Activated CD8-positive, alpha-beta memory T cell treated with anti-CD3 and anti-CD28 coated beads for 48 hours (primary cell): ENCODE measurements at places on chromosomes 5 and 9.

DNA sequence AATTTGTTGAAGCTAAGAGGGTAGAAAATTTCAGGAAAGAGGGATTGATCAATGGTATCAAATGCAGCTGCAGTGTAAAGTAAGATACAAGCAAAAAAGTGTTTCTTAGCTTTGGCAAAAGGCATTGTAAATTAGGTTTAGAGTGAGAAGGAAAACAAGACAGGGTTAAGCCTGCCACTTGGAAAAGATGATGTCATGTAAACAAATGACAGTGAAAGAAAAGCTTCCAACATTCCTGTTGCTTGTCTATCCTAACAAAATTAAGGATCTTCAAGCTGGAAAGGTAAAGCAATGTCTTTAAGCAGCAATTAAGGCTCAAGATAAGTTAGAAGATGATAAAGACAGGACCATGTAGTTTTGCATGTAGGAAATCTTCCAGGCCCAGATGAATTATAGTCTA is 139.1 kb upstream of the PPP2R2B start:
- DNase-seq: no peak

- DNase-seq: no peak
Observed at GRCh38 chr5:156378159-156378558, 51.2 kb downstream of the SGCD start.

- no peak for DNase-seq
Observed at GRCh38 chr9:9615086-9615485, 997.7 kb downstream of the PTPRD start.

DNA sequence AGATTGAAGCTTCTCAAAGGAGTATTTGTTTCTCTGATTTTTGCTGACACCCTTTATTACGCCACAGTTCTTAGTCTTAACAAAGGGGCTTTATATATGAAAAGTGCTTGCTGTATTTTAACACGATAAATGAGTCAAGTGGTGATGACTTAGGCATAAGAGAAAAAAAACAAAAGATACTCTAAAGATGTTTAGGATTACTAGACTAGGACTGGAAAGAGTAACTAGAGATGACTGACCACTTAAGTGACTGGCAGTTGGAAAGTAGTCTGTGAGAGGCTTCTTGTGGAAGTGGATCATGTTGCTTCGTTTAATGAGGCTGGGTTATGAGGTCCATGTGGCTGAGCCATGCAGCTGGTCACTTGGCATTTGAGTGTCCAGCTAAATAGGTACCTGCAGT is 69.4 kb upstream of the ACTBL2 start:
- DNase-seq: no peak

- DNase-seq: no peak
Observed at GRCh38 chr5:8033261-8033660, 164.3 kb downstream of the MTRR start.

DNA sequence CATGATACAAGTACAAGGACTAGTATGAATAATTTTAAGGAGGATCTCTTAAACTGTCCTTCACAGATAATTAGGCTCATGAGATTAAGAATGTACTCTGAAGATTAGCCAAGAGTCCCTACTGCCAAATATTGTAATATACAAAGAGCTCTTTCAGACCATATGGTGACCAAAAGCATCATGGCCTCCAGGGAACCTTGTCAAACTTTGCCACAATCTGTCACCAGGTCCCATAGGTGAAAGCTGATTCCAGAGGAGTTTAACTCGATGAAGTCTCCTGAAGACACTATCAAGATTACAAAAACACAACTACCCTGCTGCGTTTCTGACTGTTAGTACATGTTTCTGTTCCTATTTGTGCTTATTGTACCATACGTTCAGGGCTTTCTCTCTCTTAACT is 395.4 kb upstream of the ITGA1 start:
- DNase-seq: no peak

DNA sequence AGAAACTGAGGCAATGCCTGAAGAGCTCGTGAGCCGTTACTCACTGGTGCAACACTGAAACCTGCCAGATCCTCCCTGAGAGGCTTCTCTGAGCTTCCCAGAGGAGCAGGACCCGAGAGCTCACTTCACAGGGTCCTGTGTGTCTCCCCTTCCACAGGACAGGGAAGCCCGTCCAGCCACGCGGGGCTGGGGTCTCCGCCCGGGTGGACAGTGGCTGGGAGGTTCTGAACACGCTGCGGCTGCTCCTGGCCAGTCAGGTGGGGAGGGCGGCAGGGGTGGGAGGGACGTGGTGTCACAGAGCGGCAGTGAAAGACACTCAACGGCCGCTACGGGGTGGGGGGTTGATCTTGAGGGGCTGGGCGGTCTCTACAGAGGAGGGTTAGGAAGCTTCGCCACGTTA is 290 bp upstream of the ZDHHC11 start:
- DNase-seq: no peak

GRCh38 chr9:107261106-107261505 is 22.0 kb upstream of the RAD23B start:
- DNase-seq: no peak

DNA sequence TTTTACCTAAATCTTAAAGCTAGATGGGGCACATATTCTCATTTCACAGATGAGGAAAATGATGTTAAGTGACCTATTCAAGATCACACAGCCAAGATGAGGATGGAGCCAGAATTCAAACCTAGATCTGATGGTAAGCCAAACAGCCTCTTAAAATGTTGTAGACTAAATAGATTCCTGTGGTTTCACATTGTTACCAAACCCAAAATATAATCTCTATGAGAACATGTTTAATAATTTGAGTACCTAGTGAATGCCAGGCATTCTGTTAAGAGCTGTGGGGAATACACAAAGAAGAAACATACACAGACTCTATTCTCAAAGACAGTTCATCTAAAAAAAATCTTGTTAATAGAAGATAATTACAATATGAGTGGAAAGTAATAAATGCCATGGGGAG is 25.2 kb downstream of the HOMER1 start:
- DNase-seq: no peak

GRCh38 chr5:150122158-150122510 is 33.5 kb downstream of the PDGFRB start:
- DNase-seq: no peak

DNA sequence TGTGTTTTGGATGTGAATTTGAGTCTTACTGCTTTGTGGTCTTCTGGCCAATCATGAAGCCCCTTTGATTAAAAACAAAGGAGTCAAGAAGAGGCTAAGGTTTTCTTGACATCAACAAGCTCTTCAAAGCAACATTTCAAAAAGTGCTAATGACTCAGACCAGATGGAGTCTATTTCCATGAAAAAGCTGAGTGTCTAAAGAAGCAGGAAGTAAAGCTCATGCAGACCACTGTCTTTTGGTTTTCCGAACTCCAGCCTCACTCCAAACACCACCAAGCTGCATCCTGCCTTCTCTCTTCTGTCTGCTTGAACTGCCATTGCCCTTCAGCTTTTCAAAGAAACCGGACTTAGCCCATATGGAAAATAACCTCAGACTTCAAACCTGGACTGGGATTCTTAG is 115.2 kb downstream of the PRDM6 start:
- no peak for DNase-seq

DNA sequence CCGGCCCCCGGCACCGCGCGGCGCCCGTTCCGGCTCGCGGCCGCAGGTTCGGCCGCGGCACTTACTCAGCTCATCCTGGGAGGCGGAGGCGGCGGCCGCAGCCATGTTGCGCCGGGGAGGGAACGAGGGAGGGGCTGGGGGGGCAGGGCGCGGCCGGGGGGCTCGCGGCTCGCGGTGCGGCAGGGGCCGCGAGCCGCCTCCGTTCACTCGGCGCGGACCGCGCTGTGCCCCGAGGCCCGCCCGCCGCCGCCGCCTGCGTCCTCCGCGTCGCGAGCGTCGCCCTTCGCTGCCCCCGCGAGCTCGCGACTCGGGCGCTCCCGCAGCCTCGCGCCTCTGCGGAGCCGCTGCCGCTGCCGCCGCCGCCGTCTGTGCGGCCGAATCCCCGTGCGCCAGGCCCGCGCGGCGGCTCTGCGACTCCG is 735 bp downstream of the ECPAS start:
- peak; percentile 33 for DNase-seq

- DNase-seq: no peak
Observed at GRCh38 chr5:68369457-68370125, 154.0 kb downstream of the PIK3R1 start.

- DNase-seq: no peak
Observed at GRCh38 chr9:131255676-131256197, 20.6 kb downstream of the FAM78A start.

DNA sequence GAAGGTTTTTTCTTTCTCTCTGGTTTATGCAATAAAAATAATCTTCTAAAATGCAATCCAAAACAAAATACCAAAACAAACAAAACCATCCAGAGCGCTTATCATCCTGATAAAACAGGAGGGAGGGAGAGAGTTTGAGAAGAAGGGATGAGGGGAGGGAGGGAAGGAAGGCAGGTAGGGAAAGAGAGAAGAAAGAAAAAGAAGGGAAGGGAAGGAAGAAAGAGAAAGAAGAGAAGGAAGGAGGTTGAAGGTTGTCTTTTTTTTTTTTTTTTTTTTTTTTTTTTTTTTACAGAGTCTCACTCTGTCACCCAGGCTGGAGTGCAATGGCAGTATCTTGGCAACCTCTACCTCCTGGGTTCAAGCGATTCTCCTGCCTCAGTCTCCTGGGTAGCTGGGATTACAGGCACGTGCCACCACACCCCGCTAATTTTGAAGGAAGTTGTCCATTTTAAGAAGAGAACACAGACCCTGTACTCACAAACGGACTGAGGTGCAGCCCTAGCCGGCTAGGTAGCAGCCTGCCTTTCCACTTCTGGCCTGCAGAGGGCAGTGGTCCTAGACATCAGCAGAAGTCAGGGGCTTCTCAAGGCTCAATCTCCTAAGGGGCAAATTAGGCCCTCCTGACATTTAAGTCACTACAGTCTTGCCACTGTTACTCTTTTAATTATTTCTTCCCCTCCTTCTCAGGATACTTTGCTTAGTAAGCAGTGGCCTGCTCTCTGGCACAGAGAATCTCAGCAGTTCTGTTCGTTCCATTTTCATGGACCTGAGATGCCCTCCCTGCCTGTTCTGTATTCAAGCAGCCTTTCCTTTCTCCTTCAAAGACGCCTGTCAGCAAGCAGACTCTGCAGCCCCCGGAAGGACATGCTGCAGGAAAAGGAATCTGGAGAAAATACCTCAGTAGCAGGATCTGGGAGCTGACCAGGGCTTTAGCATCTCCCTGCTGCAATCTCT is 76.4 kb downstream of the EPB41L4B start:
- DNase-seq: peak; percentile 37

DNA sequence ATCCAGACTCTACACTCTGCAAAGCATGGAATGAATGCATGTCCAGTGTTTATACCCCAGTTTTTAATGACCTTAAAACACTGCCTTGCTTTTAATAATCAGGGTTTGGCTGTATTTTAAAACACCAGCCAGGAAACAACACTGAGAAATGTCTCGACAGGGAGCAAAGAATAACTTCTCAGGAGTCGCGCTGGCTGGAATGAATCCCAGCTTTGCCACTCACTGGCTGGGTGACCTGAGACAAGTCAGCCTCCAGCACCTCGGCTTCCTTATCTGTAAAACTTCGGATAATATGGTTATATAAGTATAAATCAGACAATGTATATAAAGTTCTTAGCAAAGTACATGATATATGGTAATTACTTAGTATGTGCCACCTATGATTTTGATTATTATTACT is 505.0 kb downstream of the SPOCK1 start:
- no peak for DNase-seq

DNA sequence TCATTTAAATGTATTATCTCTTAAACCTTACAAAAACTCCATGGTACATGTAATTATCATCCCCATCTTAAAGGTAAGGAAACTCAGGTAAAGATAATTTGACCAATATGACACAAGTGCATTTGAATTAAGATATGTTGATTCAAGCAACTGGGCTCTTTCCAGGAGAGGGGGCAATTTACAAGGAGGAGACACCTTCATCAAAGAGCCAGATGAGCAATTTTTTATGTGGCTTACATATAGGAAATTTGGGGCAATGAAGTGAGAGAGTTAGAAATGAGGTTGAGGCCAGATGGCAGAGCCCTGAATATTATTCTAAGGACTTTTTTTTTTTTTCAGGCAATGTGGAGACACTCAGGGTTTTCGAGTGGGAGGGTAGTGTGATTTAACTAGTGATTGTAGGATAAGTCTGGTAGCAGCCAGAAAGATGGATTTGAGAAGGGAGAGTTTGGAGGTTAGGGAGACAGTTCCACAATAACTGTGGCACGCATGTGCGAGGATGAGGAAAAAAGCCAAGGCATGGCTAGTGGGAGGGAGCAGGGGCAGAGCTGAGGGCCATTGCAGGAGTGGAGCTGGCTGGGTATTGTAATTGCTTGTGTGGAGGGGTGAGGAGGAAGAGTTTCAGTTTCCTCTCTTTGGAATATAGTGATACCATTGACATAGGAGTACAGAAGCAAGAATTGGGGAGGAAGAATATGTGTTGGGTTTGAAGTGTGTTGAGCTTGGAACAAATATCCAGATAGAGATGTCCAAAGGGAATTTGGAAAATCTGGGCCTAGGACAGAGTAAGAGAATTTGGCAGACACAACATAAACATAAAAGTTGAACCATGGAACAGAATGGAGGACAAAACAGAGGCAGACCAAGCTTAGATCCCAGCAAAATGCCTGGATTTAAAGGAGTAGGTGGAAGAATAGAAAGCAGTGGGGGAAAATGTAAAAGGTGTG is 72.0 kb downstream of the ACTBL2 start:
- DNase-seq: no peak

DNA sequence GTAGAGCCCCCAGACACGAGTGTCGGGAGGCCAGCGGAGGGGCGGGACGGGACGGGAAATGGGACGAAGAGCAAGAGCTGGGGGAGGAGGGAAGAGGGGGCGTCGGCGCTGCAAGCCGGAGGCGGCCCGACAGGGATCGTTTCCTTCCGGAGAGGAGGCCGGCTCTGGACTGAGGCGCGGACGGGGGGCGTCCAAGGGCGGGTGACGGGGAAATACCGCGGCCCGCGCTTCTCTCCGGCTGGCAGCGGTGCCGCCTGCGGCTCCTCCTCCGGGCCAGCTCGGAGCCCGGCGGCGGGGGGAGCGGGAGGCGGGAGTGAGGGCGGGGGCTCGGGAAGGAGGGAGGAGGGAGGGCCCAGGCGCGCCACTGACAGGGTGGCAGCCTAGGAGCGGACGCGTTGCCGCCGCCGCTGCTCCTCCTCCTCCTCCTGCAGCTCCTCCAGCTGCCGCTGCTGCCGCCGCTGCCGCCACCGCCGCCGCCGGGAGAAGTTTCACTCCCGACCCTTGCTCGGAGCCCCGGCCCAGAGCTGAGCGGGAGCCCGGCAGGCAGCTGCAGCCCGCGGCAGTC is at the start of gene CHSY3:
Gene CHSY3 (plus strand): TSS at position 364 of the 565 bp plus-strand sequence.
- DNase-seq: no peak

- no peak for DNase-seq
Observed at GRCh38 chr9:109721001-109721400, 59.0 kb upstream of the PALM2AKAP2 start.

DNA sequence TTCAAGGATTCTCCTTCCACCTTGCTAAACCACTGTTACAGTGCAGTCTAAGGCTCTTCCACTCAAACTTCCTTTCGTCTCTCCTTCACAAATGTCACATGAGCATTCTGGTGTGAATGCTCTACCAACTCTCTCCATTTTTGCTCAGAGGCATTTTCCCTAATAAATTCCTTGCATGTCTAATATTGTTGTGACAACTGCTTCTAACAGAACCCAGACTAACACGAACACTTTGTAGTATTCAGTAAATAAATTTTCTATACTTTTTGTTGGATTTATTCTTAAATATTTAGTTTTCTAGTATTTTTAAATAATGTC is 24.0 kb downstream of the RAPGEF6 start:
- no peak for DNase-seq

GRCh38 chr5:175609526-175609925 is 48.3 kb upstream of the HRH2 start:
- DNase-seq: no peak
